ENCODE measurements at places on chromosomes 2 and 18.

DNA sequence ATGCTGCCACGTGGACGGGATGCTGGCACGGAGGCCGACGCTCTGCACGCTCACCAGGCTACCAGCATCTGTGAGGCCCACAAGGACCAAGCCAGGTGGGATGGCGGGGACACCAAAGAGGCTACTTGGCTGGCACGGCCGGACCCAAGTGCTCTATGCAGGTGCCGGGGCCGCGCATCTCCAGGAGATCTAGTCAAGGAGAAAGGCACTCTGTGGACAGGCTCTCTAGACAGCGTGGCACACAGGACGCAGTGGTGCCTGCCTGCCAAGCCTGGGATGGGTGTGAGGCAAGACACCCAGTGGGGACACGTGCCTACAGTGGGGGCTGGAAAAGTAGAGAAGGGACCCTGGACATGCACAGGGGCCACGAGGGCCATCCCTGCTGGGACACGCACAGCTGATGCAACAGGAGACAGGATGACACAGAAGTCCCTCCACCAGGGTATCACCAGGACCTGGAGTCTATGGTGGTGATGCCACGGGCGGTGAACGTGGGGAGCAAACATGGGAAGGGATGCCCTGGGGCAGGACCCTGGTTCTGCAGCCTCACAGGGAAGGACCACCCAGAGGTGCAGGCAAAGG, 28.5 kb downstream of the ZNF516 start:
- DNase-seq, result no peak

GRCh38 chr18:37571266-37571665, 5.7 kb upstream of the CELF4 start:
- no peak for DNase-seq

DNA sequence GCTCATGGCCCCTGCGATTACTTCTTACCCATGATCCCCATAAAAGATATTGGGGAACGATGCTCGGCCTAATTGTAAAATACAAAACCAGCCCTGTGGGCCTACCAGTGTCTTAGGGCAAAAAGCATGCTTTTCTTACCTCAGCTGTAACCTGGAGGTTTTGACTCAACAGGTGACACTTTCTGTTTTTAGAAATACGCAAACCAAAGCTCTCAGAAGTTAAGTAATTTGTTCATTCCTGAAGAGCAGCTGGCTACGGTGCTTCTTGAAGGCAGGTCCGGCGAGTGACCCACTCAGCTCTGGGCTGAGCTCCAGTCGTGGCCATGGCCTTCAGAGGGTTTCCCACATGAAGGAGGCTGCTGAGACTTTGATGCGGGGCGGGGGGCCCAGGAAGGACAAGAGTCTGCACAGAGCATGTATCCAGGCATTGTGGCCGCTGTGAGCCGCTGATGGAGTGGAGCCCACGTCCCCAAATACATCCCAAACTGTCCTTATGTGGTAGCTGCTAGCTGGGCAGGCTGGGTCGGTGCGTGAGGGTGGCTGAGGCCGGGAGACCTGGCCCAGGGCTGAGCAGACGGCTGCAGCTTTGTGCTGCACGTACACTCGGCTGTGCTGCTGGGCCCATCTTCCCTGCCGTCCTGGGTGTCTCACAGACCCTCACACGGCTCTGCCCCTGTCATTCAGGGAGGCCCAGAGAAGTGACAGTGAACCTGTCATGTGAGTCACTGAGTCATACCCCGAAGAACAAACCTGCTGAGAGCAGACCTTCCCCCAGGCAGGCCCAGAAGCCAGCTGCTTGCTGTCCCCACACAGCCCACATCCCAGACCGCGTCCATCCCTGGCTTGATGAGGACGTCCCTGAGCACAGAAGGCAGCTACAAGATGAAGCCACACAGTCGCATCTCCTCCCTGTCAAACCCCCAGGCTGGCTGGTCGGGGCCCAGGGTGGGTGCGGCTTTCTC, 34.1 kb downstream of the ITGB1BP1 start:
- no peak for DNase-seq

DNA sequence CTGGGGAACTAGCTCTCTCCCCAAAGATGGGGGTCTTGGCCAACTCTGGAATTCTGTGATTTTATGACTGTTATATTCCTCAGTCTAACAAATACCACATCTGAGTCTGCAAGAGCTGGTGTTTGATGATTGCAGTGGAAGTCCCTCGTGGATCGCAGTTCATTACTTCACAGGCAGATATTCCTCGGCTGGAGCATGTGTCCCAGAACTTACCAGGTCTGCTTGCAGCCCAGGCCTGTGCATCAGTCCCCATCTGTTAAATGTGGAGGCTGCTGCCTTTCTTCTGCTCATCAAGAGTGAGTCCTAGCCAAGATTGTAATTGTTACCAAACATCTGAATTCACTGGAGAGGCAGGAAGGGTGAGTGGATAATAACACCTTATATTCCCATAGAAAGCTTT, 55.5 kb downstream of the PRKCE start:
- no peak for DNase-seq

DNA sequence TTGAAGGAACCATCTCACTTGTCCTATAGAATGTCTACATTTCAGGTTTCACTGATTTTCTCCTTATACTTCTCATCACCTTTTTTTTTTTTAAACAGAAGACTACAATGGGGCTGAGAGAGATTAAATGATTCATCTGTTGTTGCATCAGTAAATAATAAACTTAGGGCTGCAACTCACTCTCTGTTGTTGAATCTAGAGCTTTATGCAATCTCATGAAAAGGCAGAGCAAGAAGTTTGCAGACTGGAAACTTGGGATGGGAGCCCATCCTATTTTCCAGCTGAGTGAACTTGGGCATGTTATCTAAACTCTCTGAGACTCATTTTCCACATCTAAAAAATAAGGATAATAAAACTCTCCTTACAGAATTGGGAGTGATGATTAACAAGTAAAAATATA, 58.4 kb downstream of the PDE1A start:
- no peak for DNase-seq

DNA sequence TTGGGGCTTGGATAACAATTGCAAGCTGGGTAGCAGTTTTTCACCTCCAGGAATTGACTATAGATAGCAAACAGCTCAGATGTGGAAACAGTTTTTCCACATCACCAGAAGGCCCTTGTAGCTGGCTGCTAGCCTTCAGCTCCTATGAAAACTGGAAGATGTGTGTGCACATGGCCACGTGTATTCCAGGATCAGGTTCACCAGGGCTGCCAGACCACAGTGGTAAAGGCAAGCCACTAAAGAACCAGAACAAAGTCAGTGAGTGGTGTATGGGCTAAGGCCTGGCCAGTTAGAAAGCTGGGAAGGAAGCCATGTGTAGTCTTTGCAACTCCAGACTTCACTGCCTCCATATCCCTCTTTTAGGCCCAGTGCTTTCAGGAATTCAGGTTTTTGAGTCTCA, 12.9 kb downstream of the LRRTM1 start:
- no peak for DNase-seq

GRCh38 chr2:102114290-102114721, 28.2 kb upstream of the IL1R1 start:
- no peak for DNase-seq

DNA sequence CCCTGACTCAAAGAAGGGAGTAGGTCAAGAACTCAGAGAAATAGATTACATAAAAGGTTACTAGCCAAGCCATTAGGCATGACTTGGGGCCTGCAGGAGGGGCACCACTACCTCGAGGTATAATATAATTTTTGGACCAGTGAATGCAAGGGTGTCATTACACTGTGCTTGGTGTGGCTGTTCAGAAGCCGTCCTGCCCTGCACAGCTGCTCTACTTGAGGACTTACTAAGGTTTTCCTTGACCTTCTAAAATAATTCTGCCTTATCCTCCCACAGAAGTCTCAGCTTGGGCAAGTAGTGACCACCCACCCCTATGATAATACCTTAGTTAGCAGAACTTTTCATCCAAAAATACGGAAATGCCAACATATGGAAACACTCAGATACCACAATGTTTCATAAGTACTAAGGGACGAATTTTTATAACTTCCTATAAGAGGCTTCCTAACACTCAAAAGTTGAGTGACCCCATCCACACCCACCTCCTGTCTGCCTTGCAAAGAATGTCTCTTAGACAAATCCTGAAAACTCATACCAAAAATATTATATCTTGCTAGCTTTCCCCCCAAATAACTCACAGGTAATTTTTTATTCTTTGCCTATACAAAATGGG, 17.7 kb upstream of the ATG16L1 start:
- DNase-seq, result no peak

- DNase-seq, result no peak
These were observed 21.2 kb downstream of the TUBB6 start for GRCh38 chr18:12329125-12329698.

DNA sequence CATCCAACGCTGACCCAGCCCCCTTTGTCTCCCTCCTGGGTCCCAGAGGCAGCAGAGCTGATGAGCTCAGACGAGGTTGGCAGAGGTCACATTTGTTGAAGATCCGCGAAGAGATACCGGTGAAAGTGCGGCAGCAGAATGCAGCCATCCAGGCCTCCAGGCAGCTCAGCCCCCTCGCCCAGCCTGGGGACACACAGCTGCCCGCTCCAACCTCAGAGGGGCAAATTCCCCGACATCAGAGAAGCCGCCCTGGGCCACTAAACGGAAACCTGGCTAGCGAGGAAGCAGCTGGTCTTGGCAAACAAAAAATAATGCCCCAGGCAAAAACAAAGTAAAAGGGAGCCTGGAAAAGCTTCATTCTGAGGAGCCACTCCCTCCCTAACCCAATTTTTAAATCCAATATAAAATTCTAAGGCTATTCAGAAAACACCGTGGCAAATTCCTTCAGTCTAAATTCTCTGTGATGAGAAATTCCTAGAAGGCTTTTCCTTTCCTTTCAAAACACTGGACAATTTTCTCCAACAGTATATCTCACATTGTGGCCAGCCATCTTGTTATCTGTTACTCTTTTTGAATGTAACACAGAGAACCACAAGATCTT, 262.4 kb downstream of the SS18 start:
- no peak for DNase-seq

DNA sequence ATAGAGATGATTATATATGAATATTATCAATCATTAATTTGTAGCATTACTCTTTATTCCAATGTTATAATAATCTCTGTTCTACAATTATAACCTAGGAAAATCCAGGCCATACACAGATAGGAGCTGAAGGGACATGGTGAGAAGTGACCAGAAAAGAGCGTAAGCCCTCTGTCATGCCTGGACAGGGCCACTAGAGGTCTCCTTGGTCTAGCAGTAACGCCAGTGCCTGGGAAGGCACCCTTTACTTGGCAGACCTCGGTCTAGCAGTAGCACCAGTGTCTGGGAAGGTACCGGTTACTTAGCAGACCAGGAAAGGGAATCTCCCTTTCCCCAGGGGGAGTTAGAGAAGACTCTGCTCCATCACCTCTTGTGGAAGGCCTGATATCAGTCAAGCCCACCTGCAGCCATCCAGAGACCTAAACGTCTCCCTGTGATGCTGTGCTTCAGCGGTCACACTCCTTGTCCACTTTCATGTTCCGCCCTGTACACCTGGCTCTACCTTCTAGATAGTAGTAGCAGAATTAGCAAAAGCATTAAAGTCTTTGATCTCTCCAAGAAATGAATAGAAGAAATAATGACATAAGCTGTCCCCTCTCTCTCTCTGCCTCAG, 447.5 kb upstream of the FSIP2 start:
- DNase-seq, result no peak

DNA sequence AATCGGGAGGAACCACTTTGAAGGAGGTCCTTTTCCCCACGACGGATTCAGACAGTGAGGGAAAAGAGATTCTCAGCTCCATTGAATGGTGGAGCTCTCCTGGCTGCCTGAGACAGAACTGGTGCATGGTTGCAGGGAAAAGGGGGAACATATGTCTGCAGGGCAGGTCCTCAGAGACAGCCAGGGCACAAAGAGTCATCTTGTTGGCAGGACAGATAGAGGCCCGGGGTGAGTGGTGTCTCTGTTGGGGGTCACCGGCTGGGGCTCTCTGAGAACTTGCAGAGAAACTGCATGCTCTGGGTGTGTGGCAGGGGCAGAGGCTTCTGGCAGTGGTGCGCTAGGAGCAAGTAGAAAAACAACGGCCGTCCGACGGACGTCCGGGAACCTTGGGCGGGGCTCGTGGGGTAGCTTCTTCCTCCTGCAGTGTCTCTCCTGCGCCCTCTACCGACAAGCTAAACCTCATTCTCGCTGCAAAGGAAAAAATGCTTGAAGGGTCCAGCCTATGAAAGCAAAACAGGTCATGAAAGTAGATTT, 94.3 kb downstream of the CDCA7 start:
- DNase-seq, result peak; percentile 53

DNA sequence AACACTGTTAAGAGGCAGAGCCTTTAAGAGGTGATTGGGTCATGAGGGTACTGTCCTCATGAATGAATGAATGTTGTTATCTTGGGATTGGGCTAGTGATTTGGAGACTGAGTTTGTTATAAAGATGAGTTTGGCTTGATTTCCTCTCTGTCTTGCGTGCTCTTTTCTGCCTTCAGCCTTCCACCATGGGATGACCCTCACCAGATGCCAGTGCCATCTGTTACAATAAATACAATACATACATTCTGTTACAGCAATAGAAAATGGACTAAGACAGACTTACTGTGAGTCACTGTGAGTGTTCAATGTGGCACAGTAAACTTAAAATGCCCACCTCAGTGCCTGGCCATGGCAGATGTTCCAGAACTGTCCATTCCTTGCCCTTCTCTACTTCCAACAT, 95.0 kb upstream of the ZFP36L2 start:
- no peak for DNase-seq

DNA sequence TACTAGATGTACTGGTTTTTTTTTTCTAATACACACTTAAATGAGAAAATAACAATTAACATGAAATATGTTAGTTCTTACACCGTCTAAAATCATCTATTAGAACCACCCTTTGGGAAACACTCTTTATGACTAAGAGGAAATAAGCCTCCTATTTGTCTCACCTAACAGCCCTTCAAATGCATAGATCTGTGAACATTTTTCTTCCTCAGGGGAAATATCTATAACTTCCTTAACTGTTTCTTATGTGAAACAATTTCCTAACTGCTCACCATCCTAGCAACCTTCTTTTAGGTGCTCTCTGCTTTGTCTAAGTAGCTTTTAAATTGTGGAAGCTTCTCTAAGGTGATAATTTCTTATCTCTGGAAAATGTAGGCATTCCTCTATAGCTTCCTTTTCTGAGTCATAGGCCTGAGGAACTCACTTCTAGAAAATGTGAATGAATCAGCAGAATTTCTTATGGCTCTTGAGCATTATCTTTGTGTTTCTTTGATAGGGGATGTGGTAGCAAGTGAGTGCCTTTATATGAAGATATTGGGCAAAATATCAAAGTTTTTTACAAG, 56.1 kb downstream of the CNTNAP5 start:
- DNase-seq, result no peak

DNA sequence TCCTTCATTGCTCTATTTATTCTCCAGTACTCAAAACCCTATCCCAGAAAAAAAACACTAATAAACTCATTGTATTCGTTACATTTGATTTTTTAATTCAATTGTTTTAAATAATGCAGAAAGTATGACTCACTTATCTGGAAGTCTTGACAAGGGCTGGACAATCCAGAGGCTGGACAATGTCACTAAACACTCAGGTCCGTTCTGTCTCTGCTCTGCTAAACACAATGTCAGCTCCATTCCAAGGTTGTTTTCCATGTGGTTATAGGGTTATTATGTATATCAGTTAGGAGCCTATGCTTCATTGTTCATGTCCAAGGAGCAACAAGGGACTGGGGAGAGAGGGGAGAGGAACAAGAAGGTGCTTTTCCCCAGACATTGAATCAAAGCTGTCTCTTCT, 125.5 kb downstream of the IRS1 start:
- no peak for DNase-seq

- no peak for DNase-seq
These were observed 116.5 kb downstream of the PMS1 start for GRCh38 chr2:189900726-189901125.
